Activated CD4-positive, CD25-positive, alpha-beta regulatory T cell (primary cell): ENCODE measurements at places on chromosomes 5 and 9.

DNA sequence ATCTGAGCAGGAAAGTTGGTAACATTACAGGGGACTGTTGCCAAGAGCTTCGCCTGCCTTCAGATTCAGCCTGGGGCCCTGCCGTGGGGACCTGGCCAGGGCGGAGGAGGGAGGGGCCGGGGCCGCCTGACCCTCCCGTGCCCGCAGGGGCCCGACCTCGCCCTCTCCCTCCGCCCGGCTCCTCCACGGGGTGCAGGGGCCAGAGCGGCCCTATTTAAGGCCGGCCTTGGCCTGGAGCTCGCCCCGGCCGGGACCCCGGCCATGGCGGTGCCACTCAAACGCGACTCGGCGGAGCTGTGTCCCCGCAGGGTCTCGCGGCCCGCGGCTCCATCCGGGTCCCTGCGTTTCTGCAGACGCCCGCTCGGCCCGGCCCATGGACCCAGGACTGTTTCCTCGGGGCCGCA is 757 bp downstream of the TMEM250 start:
- no peak for DNase-seq

GRCh38 chr5:80937584-80938356 is 22.4 kb upstream of the RASGRF2 start:
- DNase-seq, result no peak

GRCh38 chr5:2741956-2742355 is 9.5 kb downstream of the IRX2 start:
- no peak for DNase-seq

DNA sequence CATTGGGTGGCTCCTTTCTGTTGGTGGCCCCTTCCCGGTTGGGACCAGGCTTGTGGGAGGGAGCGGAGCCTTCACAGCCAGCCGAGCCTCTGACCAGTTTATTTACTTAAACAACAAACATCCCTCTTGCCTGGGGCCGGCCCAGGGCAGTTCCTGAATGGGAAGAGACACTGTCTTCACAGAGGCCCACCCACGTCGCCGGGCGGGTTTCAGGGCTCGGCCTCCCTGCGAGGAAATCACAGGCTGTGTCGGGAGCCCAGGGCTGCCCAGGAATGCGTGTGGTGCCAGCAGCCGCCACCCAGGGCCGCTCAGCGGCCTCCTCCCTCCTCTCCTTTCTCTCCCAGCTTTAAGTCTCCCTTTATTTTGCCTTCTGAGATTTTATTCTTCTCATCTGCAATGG is 132.5 kb downstream of the HSD17B3 start:
- DNase-seq, result no peak
